Kidney (tissue), 22 donors: ENCODE measurements at places on chromosomes 3 and 15. TPM values are rescaled to one million over a fixed set of nuclear protein-coding genes. Genes with fewer than 3 reads are reported as not detected.
A peak's percentile ranks its signal among the peaks of the same experiment; 100 is the strongest.

Gene SH2D7
- total RNA-seq, result not detected

DNA sequence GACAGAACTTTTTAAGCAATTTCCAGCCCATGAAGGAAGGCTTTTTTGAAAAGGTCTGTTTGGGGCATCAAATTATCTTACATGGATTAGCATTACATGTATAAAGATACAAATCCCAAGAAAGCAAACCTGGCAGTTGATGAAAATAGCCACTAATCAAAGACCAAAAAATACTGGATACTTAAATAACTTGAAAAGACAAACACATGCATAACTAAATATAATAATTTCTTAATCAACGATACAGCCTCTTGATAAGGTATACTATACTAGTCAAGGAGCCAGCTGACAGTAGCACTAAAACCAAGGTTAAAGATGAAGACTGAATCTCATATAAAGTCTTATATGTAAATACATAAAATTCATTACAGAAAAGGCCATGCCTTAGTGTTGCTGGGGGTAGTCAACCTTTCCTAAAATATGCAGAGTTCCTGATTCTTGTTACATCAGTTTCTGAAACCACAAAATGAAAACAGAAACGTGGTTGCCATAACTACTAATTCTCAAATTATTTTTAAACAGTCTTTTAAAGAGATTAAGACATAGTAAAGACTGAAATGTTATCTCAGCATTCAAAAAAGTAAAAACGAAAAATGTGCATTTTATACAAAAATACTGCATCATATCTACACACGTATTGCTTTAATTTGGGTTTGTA is 2.0 kb downstream of the ANKRD28 start:
- H3K4me1 ChIP-seq, result peaks cover 3% of the 10 kb centered on the region
- peak; percentile 18 for DNase-seq
- H3K27ac ChIP-seq, result no peak overlapping the region
- H3K36me3 ChIP-seq, result no peaks in the 10 kb centered on the region
- H3K27me3 ChIP-seq, result no peaks in the 10 kb centered on the region

DNA sequence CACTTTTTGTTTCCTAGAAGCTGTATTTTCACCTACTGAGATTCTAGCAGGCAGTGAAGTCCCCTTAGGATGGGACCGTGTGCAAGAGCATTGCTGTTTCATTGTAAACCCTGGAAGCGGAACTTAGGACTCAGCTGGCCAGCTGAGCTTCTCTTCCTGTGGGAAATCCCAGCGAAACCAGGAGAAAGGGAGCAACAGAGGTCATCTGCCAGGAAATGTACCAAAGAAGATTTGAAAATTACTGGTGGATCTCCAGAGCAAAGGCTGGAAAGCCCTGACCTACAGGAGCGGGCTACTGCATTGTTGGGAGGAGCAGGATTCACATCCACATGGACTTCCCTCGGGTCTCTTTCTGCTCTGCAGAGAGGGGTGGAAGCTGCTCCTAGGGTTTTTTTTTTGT is 7.6 kb upstream of the ADPRH start:
- DNase-seq, result no peak
- H3K27ac ChIP-seq, result no peak overlapping the region
- no peaks in the 10 kb centered on the region for H3K4me1 ChIP-seq

Gene ZNF860
- 5.9 TPM for total RNA-seq

DNA sequence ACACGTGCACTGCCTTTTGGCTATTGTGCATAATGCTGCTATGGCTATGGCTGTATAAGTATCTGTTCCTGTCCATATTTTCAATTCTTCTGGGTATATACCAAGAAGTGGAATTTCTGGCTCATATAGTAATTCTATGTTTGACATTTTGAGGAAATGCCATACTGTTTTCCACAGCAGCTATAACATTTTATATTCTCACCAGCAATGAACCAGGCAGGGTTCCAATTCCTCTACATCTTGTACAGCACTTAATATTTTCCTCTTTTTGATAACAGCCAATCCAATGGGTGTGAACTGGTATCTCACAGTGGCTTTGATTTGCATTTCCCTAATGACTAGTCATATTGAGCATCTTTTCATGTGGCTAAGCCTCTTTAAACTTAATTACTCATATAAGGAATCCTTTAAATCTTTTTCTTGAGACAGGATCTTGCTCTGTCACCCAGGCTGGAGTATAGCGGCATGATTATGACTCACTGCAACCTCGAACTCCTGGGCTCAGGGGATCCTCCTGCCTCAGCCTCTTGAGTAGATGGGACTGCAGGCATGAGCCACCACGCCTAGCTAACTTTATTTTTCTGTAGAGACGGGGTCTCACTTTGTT is 38.1 kb upstream of the IGDCC4 start:
- H3K36me3 ChIP-seq, result peaks cover 6% of the 10 kb centered on the region
- no peak overlapping the region for H3K27ac ChIP-seq
- no peaks in the 10 kb centered on the region for H3K27me3 ChIP-seq

DNA sequence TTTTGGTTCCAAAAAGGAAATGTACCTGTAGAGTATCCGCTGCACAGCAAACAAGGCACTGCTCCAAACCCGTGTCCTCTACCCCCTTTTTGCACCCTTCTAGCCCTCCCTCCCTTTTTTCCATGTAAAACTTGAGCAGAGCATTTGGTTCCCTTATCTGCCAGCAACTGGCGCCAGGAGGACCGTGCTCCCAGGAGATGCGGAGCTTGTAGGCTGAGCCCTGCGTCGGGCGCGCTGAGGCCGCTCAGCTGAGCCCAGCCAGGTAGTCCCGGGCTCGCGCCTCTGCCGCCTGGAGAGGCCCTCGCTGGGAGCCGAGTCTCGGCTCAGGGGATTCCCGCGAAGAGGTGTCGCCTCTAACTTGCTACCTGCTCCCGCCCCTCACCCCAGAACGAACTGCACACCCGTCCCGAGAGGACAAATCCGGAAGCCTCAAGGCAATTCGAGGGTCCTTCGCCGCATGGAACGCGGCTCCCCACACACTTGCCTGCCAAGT is 575 bp downstream of the TRPM7 start:
- peak overlapping the region; percentile 91 for H3K4me3 ChIP-seq
- H3K36me3 ChIP-seq, result no peaks in the 10 kb centered on the region
- DNase-seq, result peak; percentile 80
- H3K27me3 ChIP-seq, result no peaks in the 10 kb centered on the region
- peak overlapping the region; percentile 99 for H3K27ac ChIP-seq
- H3K4me1 ChIP-seq, result peaks cover 9% of the 10 kb centered on the region

DNA sequence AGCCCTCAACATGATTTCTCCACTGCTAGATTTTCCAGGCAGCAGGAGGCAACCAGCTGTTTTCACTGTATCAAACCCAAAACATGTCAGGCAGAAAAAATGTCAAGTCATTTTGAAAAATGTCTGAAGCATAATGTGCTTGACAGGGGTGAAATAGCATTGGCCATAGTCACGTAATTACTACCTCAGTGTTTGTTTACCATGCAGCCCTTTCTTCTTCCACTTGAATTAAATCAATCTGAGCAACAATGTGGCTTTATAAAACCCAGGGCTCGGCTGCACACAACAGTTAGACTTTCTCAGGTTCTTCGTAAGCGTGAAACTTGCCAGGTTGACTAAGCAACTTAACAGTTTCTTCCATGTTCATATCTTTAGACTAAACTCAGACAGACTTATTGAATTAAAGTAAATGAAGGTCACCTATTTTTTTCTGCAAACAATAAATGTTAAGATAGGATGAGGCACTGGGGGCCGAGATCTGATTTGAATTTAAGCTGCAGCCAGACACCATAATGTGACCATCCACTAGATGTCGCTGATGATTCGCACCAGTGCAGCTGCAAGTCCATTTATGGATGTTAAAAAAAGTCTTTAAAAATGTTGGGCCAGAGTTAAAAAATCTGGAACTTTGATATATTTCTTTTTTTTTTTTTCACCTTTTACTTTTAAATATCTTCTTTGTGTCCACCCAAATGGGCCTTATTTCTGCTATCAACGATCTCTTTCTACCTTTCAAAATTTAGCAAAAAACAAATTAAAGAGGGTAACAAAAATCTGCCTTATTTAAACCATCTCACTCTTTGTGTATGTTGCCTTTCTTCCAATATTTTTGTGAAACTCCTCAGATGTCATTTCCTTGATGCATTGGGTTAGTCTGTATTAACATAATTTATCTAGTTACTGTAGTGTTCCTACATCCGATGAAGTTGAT is 305.9 kb downstream of the CACNA2D3 start:
- H3K4me3 ChIP-seq, result no peak overlapping the region
- H3K4me1 ChIP-seq, result no peaks in the 10 kb centered on the region
- H3K27ac ChIP-seq, result no peak overlapping the region
- H3K36me3 ChIP-seq, result no peaks in the 10 kb centered on the region
- no peaks in the 10 kb centered on the region for H3K27me3 ChIP-seq

GRCh38 chr3:178189854-178190253 is 346.4 kb upstream of the KCNMB2 start:
- no peaks in the 10 kb centered on the region for H3K4me1 ChIP-seq
- no peak overlapping the region for H3K27ac ChIP-seq
- DNase-seq, result no peak

Gene TCF12
- 116 TPM for total RNA-seq

- H3K36me3 ChIP-seq, result no peaks in the 10 kb centered on the region
- H3K4me1 ChIP-seq, result no peaks in the 10 kb centered on the region
- no peak overlapping the region for H3K4me3 ChIP-seq
- H3K27me3 ChIP-seq, result no peaks in the 10 kb centered on the region
- peak; percentile 71 for DNase-seq
- H3K27ac ChIP-seq, result no peak overlapping the region
These were observed 95.8 kb upstream of the KLF13 start for GRCh38 chr15:31230630-31231485.

Gene C2CD4B
- total RNA-seq, result 4.2 TPM
